ENCODE measurements at places on chromosomes 3 and 15.
A peak's percentile ranks its signal among the peaks of the same experiment; 100 is the strongest.

- DNase-seq, result no peak
Observed at GRCh38 chr3:63900459-63900858, 11.7 kb downstream of the SCAANT1 start.

- DNase-seq, result no peak
Observed at GRCh38 chr3:149487598-149488197, 13.2 kb downstream of the TM4SF4 start.

DNA sequence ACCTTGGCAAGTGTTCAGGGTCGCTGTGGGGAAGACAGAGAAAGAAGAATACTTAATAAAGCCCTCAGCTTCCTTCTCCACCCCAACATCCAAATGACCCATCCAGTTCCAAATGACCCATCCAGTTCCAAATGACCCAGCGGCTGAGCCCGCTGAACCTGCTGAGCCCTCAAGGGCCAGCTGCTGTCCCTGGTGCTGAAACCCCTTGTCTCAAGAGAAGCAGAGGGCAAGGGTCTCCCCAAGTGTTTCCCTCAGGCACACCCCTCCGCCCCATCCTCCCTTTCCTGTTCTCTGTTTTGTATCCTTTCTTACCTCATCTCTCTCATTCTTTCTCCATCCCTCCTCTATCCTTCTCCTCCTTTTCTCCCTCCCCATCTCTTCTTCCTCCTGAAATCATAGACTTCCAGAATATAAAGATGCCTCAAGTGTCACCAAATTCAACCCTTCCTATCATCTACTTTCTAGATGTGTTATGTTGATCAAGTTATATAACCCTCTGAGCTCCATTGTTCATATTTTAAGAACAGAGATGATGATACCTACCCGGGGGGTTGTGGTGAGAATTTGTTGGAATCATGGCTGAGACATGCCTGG lies 29.0 kb downstream of the CCDC33 start:
- DNase-seq, result no peak

GRCh38 chr3:143040261-143040879 lies 39.0 kb downstream of the U2SURP start:
- DNase-seq, result peak; percentile 34

GRCh38 chr3:12891985-12892839 lies 50.8 kb upstream of the RPL32 start:
- peak; percentile 57 for DNase-seq

- DNase-seq, result no peak
Observed at GRCh38 chr3:80234706-80235105, 466.9 kb upstream of the ROBO1 start.

- no peak for DNase-seq
Observed at GRCh38 chr15:100929641-100930042, 10.5 kb downstream of the LRRK1 start.

DNA sequence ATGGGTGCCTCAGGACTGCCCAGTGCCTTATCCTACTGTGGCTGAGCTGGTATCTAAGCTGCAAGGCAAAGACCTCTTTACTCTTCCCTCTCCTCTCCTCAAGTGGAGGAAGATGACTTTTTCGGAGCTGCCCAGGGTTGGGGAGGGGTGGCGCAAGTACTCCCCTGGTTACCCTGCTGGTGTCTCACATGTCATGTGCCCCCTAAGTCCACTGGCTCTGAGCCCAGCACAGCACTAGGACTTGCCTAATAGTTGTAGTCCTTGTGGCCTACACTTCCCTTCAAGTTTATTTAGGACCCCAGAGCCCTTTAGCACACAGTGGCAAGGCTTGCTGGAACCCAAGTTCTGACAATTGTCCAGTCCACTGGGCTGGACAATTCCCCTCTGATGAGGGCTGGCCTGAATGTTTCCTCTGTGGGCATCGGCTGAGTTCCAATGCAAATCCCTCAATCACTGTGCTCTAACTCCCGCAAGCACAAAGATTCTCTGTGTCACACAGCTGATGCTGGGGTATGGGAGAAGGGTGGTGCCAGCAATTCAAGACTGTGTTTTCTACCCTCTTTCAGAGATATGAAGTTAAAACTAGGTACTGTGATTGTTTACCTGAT lies 60.4 kb downstream of the UQCC5 start:
- DNase-seq, result no peak

DNA sequence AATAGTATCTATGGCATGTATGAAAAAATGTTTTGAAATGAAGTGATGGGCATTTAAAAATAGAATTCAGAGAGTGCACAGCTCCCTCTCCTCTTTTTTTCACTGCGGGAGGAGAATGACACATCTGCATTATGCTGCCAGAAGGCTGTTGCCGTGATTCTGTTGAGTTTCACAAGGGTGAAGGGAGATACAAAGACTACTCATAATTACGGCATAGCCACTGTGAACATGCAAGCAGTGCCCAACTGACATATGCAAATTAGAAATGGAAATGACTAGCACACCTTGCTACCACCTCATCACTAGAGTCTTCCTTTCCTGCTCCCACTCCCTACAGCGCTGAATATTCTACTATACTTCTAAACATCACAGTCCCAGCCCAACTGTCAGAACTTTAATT lies 20.1 kb downstream of the IFT57 start:
- no peak for DNase-seq

DNA sequence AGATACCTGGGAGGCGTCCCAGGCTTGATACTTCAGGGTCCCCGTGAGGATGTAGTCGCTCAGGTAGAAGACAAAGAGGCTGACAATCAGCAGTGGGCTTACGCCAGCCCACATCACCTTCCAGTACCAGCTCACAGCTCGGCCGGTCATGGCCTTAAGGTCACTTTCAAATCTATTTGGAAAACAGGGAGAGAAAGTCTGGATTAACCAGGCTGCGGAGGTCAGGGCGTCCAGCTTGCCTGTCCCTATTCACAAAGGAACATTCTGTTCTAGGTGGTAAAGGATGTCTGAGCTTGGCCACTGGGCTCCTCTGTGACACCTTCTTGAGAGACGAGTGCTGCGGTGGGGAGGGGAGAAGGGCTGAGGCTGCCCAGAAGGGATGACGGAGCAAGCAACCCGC lies 36.5 kb downstream of the SLC6A20 start:
- DNase-seq, result no peak

GRCh38 chr3:159593927-159594605 lies 394.6 kb upstream of the IL12A start:
- no peak for DNase-seq

DNA sequence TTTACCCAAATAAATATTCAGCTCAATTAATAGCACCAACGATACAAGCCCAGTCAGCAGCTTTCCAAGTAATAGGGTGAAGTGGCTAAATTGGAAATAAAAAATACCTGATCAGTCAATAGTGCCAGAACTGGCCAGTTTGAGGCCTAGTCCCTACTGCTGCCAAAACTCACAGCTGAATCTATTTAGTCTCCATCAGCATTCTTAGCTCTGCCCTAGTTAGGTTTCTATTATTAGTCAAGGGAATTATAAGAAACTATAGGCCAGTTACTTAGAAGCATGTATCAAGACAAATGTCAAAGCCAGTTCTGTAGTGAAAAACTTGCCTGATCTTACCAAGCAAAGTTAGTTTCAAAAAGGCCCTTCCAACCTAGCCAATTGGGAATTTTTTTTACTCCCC lies 146.2 kb upstream of the ZBTB20 start:
- no peak for DNase-seq

GRCh38 chr15:52417521-52417920 lies 111.2 kb downstream of the MYO5A start:
- DNase-seq, result peak; percentile 77

DNA sequence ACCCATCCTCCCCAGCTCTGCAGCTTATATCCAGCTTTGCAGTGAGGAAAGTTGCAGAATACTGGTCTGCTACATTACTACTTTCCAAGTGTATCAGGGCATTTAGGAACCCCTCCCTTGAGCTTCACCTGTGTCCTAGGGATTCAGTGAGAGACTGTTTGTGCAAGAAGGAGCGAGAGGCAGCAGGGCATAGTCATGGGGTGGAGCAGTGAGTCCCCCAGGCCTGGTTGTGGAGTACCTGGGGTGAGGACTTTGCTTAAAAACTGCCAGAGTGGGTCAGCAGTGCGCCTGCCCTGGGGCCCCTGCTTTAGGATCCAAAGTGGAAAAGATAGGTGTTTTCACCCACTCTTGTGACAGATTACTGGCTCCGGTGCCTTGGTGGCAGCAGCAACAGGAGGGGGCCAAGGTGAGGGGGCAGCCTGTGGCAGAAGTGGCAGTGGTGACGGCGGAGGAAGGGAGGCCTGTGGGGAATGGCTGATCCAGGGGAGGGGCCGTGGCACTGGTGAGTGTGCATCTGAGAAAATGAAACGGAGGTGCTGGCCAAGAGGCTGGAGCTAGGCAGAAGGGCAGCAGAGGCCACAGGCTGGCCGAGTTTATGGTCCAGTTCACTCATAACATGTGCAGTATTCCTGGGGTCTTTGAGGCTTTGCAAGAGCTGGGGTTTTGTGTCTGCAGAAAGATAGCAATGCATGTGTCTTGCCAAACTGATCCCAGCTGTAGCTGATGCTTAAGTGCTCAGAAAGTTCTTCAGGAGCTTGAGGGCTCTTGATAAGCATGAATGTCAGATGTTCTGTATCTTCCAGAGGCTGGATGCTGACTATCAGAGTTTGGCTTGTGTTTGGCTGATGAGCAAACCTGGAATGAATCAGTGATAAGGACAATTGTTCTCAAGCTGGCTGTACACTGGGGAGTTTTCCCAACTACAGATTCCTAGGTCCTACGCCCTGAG lies 43.4 kb downstream of the GOLGA6A start:
- DNase-seq, result no peak

- DNase-seq, result no peak
Observed at GRCh38 chr3:51393564-51393963, 2.5 kb downstream of the RBM15B start.

GRCh38 chr15:83462953-83463433 lies 15.9 kb downstream of the SH3GL3 start:
- no peak for DNase-seq

GRCh38 chr3:97550408-97550807 lies 214.2 kb upstream of the ARL6 start:
- DNase-seq, result no peak

GRCh38 chr15:76376029-76376428 lies 39.5 kb downstream of the ISL2 start:
- no peak for DNase-seq

DNA sequence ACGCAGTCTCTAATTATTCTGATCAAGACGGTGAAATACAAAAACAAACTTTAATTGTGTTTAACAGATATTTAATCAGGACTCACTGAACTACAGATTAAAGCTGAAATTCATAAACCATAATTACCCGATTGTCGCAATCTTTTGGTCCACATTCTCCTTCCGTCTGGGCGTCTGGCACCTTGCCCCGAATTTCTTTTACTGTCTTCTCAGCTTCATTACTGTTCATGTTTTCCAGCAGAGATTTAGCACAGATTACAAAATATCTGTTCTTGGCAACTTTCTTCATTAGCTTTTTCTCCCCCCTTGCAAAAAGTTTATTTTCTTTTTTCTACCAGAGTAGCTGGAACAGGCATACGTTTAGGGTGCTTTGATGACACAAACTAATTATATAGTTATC lies 271.4 kb downstream of the TIGIT start:
- DNase-seq, result no peak

DNA sequence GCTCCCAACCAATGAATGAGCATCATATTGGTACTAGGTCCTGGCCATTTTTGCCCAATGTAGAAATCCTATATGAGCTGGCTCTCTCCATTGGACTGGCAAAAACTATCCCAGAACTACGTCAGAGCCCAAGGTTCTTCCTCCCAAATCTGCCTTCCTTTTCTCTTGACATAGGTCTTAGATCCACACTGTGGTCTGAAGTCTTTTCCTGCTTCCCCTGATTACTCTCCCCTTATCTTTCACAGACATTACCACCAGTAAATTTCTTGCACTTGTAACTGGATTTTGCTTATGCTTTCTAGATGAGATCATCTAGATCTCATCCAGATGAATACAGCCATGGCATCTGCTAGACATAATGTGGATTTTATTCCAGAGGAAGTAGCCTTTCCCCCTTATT lies 141.2 kb upstream of the GADL1 start:
- DNase-seq, result no peak

DNA sequence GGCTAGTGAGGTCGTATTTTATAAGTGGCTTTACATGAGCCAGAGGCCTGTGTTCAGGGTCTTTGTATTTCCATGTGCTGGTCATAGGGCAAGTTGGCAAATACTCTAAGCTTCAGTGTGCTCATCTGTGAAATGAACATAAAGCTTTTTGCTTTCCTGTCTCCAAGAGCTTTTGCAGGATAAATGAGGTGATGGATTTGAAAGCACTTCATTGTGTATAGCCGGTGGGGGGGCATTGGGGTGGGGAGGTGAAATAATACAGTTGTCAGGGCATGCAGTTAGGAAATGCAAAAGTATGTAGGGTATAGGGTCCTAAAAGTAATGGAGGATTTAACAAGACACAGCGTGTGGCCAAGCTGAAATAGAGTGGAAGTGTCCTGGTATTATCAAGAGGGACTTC lies 67.7 kb downstream of the ARNT2 start:
- DNase-seq, result no peak

GRCh38 chr3:60931452-60931851 lies 319.8 kb downstream of the FHIT start:
- DNase-seq, result no peak

GRCh38 chr3:107524326-107524840 lies 1.6 kb downstream of the BBX start:
- peak; percentile 20 for DNase-seq

DNA sequence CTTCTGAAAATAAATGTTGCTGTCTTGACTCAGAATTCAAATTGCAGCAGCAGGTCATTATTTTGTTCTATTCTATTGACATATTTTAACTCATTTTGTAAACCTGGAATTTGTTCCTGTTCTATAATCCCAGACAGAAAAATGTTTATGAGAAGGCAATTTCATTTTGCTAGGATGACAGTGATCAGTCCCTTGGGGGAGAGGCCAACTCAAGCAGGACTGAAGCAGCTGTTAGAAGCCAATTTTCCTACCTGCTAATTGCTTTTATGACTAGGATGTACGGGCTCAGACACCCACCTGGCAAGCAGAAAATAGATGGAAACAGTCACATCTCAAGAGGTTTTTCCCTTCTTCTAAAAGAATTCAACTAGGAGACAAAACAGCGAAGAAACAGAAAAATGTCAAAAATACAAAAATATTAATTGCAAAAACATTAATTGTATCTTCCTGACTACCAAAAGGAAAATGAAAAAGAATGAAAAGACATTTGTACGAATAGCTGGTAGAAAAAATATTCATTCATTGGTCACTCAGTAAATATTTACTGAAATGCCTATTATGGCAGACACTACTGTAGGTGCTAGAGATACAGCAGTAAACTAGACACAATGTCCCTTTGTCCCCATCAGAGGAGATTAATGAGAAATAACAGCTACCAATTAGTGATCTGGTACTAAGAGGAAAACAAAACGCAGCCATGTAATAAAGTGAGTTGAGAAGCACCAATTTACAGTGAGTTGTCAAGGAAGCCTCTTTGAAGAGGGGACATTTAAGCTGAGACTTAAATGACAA lies 73.5 kb downstream of the PEAK1 start:
- DNase-seq, result no peak

DNA sequence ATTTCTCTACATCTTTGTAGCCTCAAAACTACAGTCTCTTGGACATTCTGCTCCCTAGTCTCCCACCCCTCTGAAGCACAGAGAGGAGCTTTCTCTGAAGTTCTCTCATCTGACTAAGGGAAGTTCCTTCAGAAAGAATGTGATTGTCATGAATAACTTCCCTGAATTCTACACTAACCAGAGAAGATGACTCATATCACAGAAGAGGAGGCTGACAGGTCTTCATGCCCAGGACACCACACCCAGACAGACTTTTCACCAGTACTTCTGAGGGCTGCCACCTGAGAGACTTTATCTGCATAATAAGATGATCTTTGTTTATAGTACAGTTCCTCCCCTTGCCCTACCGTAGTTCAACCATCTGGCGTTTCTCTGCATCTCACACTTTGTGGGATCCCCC lies 52.8 kb downstream of the CDIN1 start:
- peak; percentile 68 for DNase-seq

Measured in HCEC 1CT (cell line).